ENCODE measurements at places on chromosomes 5 and 9. TPM values are rescaled to one million over a fixed set of nuclear protein-coding genes. Genes with fewer than 3 reads are reported as not detected.

The TRIP13 gene
- polyA plus RNA-seq = 0.19 TPM

The KCNV2 gene
- polyA plus RNA-seq = not detected

The IL5 gene
- not detected for polyA plus RNA-seq

The IFNA2 gene
- polyA plus RNA-seq = not detected

The CARTPT gene
- not detected for polyA plus RNA-seq

The BHMT gene
- polyA plus RNA-seq = not detected

The JAK2 gene
- 4.3 TPM for polyA plus RNA-seq

The FTMT gene
- not detected for polyA plus RNA-seq

The C5orf52 gene
- polyA plus RNA-seq = not detected

The PHF24 gene
- 0.06 TPM for polyA plus RNA-seq

The PRDM9 gene
- polyA plus RNA-seq = not detected

The PCDHGC4 gene
- polyA plus RNA-seq = 4.2 TPM

The PLPP7 gene
- 166 TPM for polyA plus RNA-seq

The ANKRD18B gene
- polyA plus RNA-seq = 0.14 TPM

The RNF180 gene
- polyA plus RNA-seq = 2.1 TPM

The PCDHGB1 gene
- polyA plus RNA-seq = 5.9 TPM

The SLC23A1 gene
- polyA plus RNA-seq = not detected

The LMX1B gene
- polyA plus RNA-seq = 0.15 TPM

The CAMK4 gene
- polyA plus RNA-seq = 0.06 TPM

The ASPN gene
- polyA plus RNA-seq = 8.0 TPM

The SECISBP2 gene
- 13.9 TPM for polyA plus RNA-seq

The TMEM215 gene
- not detected for polyA plus RNA-seq

The SNCB gene
- polyA plus RNA-seq = not detected

The PCDHA9 gene
- not detected for polyA plus RNA-seq

The SOWAHA gene
- polyA plus RNA-seq = 0.08 TPM

The APBA1 gene
- polyA plus RNA-seq = 0.61 TPM

The PPP1R2B gene
- not detected for polyA plus RNA-seq

Data from heart left ventricle (tissue), 16 donors.